Stimulated activated CD4-positive, alpha-beta T cell treated with anti-CD3 and anti-CD28 coated beads, TNF-alpha, amount 100 ng/mL, for 1 hour (primary cell): ENCODE measurements at places on chromosomes 13 and 19.

DNA sequence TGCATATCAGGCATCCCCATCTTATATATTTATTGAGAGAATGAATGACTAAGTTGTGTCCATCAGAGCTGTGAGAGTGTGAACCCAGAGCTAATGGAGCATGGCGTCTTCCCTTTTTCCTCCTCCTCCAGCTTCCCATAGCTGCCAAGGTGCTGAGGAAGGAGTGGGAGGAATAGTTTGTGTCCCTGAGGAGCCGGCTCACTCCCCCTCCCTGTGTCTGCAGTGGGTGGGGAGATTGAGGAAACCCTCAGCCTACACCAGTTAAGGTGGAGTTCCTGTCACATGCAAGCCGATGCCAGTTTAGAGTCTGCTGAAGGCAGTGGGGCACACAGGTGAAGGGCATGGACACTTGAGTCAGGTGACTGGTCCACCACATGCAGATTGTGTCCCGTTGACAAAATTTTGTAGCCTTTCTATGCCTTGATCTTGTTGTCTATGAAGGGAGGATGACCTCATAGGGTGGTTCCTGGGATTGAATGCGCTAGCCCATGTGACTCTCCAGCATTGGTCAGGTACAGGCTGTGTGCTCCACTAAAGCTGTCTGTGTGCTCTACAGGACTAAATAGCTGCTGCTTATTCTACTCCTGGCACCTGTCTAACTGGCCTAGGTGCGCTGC lies 47.6 kb upstream of the GPI start:
- DNase-seq = no peak

- DNase-seq = no peak
Measured at GRCh38 chr19:54478677-54479266, 5.7 kb upstream of the CDC42EP5 start.

GRCh38 chr13:40336228-40337221 lies 329.9 kb downstream of the FOXO1 start:
- no peak for DNase-seq

DNA sequence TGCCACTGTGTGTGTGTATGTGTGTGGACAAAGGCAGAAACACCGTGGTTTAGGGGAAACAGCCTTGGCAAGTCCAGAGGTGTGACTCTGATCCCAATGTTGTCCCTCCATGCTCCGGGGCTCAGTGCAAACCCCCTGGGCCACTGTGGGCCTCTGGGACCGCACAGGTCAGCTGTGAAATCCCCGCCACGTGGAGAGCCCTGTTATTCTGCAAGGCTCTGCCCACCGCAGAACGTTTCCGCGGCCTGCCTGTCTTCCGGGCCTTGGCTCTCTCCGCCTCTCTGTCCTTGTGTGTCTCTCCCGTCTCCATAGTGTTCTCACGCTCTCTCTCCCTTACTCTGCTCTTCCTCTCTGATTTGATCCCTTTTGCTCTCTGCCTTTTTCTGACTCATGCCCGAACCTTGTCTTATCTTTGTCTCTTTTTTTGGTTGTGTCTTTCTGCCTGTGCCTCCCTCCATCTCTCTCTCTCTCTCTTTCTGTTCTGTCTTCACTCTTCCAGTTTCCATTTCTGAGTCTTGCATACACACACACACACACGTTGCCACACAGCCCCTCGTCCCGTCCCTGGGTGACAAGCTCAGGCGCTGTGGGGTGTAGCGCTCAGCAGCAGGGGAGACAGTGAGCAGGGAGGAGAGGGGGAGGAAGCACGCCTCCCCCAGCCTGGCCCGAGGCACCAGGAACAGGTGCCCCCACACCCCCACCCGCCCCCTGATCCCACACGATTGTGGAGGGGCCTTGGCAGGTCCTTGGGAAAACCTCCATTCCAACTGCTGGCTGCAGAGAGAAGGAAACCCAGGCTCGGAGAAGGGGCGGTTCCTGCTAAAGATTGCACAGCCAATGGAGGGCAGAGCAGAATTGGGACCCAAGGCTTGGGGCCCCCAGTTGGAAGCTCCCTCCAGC lies 3.0 kb downstream of the TTYH1 start:
- no peak for DNase-seq

DNA sequence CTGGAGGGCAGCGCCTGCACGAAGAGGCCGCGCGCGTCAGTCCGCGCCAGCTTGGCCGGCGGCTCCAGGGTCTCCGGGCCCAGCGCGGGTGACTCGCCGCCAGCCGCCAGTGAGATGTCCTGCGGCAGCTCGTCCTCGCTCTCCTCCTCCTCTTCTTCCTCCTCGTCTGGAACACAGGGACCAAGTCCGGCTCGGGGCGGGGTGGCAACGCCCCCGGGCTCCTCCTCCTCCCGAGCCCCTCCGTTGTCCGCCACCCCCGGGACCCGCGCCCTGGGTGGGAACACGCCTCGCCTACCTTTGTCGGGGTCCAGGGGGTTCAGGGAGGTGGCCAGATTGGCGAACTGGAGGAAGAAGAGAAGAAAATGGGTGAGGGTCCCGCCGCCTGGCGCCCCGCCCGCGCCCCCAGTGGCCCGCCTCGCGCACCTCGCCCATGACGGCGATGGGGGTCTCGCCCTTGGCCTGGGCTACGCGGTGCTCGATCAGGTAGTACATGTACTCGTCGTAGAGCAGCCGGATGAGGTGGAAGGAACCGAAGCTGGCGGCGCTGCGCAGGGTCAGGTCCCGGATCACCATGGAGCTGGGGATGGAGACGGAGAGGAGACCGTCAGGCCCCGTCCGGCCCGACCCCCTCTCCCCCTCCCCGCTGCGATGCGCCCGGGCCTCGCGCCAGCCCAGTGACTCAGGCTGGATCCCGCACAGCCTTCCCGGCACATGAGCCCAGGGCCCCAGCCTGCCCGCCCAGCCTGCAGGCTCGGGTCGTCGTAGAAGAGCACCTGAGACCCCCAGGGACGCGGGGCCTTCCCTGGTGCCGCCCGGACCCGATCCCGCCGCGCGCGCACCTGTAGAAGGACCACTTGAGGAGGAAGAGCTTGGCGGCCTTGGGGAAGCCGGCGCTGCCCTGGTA lies 10.6 kb downstream of the DCAF15 start:
- no peak for DNase-seq

- DNase-seq = no peak
Measured at GRCh38 chr13:43472339-43472738, 314.4 kb downstream of the ENOX1 start.

DNA sequence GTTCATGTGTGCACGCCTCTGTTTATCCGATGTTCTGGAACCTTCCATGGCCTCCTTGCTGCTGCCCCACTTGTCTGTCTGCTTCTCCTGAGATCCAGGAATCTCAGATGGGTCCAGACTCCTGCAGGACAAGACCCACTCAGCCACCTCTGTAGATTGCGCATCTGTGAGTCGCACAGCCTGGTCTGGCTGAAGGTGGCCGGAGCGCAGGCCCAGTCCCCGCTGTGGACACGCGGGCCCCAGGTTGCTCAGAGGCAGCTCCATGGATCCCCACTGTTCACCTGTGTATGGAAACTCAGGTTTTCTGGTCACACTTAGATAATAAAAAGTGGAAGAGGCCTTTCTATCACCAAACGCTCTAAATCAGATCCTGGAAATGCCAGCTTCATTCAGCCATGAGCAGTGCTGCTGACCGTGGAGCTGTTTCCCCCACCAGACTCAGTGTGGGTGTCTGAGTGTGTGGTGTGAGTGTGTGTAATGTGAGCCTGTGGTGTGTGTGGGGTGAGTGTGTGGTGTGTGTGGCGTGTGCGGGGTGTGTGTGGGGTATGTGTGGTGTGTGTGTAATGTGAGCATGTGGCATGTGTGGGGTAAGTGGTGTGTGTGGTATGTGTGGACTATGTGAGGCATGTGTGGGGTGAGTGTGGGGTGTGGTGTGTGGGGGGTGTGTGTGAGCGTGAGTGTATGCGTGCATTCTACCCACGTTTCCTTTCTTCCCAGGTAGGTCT lies 59.5 kb downstream of the MCF2L start:
- DNase-seq = no peak

DNA sequence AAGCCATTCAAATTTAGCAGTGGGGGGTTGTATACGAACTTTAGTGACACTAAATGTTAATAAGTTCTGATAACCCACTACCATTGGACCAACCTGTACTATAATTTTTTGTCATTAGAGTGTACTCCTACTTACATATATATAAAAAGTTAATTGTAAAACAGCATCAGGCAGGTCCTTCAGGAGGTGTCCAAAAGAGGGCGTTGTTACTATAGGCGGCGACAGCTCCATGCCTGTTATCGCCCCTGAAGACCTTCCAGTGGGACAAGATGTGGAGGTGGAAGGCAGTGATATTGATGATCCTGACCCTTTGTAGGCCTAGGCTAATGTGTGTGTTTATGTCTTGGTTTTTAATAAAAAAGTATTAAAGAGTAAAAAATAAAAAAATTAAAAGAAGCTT lies 27.5 kb downstream of the SPRYD7 start:
- no peak for DNase-seq

DNA sequence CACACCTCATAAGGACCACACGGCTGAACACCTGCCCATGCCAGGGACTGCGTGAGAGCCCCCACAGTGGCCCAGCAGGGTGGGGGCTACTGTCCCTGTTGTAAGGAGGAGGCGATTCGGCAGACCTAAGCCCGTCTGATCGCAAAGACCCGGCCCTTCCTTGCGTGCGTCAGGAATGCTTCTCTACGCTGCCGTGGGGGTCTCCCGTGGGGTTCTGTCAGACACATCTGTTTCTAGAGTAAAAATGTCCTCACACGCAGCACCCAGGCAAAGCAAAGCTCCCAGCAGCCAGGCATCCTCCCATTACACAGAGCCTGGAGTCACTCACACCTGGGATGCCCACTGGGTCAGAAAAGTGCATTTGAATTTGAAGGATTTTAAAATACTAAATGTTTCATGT lies 147.7 kb upstream of the SOX1 start:
- no peak for DNase-seq

DNA sequence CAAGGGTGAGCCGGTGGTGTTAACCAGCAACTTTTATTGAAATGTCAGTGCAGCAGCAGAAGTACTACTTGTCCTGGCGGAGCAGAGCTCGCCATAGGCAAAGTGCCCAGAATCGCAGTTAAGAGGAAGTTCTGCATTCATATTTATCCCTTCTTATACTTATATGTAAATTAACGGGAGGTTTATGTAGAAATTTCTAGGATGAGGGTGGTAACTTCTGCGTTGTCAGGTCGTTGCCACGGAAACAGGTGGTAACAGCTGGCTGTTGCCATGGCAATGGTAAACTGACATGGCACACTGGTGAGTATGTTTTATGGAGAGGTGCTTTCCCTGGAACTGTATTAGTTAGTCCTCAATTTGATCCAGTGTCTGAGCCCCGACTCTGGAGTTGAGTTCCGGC lies 2494.9 kb upstream of the PCDH20 start:
- no peak for DNase-seq

DNA sequence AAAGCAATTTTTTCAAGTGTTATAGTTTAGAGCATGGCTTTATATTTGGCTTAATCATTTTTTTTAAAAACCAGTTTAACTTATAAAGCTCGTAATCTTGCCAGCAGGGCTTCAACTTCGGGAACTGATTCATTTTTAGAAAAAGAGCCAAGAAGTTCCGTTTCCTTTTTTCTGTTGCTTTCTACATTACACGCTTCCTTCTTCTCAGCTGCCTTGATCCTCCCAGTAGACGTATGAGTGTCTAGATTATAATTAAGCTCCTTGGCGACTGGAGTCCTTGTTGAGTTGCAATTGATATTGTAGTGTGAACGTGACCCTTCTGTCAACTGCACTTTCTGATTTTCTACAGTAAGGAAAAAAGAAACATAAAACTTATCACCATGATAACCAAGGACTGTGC lies 497.2 kb downstream of the DIAPH3 start:
- DNase-seq = no peak

DNA sequence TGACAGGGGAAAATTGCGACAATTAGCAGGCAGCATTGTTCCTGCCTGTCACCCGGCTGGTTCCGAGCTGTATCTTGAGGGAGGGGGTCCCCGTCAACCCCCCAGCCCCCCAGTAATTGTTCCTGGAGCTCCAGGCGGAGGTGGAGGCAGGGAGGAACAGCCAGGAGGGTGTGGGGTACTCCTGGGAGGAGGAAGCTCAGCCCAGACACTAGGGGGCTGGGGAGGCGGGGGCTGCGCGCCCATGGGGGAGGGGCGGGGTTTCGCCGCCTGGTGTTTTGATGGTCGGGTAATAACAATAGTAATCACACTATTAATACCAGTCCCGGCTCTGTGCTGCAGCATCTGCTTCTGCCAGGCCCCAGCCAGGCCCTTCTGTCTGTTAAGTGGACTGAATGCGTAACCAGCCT lies 8.6 kb downstream of the NPAS1 start:
- DNase-seq = no peak

- no peak for DNase-seq
Measured at GRCh38 chr13:62185631-62186255, 770.1 kb upstream of the PCDH20 start.

DNA sequence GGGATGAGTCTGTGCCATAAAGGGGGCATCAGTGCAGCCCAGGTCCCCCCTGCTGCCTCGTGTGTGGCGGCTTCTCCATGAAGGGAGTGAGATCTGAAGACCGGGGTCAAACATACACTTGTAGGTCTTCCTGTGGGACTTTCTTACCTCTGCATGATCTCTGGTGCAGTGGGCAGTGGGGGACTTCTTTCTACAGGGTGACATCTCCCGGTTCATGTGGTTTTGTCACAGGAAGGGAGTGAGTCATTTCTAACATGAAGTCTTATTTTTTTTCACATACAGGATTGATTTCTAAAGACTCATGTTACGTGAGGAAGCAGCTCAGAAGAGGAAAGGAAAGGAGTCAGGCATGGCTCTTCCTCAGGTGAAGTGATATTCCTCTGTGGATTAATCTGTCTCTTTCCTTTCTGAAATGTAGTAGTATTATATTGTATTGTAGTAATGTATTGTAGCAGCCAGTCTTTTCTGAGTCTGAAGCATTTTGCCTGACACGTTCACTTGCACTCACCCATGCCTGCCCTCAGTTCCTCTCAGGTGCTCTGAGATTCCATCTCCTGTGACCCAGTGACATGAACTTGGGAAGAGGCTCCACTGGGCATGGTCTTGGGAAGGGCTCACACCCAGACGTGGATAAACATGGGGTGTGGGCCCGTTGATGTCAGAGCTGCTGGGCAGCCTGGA lies 15.7 kb downstream of the ZNF808 start:
- DNase-seq = no peak
